ENCODE measurements at places on chromosomes 7 and 10. TPM values are rescaled to one million over a fixed set of nuclear protein-coding genes. Genes with fewer than 3 reads are reported as not detected.

DGKB gene
- 0.33 TPM for total RNA-seq

LIPN gene
- not detected for total RNA-seq

MACROH2A2 gene
- 5.3 TPM for total RNA-seq

H2BK1 gene
- total RNA-seq: not detected

OR2AE1 gene
- total RNA-seq: not detected

SYCE1 gene
- 2.4 TPM for total RNA-seq

CPED1 gene
- 34.6 TPM for total RNA-seq

DDIT4 gene
- 162 TPM for total RNA-seq

AZGP1 gene
- 2,337 TPM for total RNA-seq

MLXIPL gene
- total RNA-seq: 457 TPM

TMEM270 gene
- total RNA-seq: not detected

CCDC7 gene
- total RNA-seq: 4.9 TPM

GPR85 gene
- total RNA-seq: 0.25 TPM

UTF1 gene
- not detected for total RNA-seq

OR2A42 gene
- not detected for total RNA-seq

CALML5 gene
- total RNA-seq: not detected

BMPER gene
- 6.9 TPM for total RNA-seq

ATRNL1 gene
- total RNA-seq: 1.3 TPM

NEUROG3 gene
- not detected for total RNA-seq

EPHA1 gene
- total RNA-seq: 39.6 TPM

PNLIPRP1 gene
- 2.5 TPM for total RNA-seq

GIMAP1 gene
- 1.4 TPM for total RNA-seq

EIF3A gene
- 45.7 TPM for total RNA-seq

PARD3 gene
- 19.1 TPM for total RNA-seq

ZFYVE27 gene
- total RNA-seq: 10.7 TPM

IKZF1 gene
- total RNA-seq: 2.8 TPM

All from left lobe of liver (tissue), 2 donors.